Activated CD4-positive, alpha-beta T cell treated with anti-CD3 and anti-CD28 coated beads for 36 hours (primary cell): ENCODE measurements at places on chromosomes 11 and 22. TPM values are rescaled to one million over a fixed set of nuclear protein-coding genes. Genes with fewer than 3 reads are reported as not detected.

The MPST gene
- 11.0 TPM for total RNA-seq

The NTM gene
- not detected for total RNA-seq

DNA sequence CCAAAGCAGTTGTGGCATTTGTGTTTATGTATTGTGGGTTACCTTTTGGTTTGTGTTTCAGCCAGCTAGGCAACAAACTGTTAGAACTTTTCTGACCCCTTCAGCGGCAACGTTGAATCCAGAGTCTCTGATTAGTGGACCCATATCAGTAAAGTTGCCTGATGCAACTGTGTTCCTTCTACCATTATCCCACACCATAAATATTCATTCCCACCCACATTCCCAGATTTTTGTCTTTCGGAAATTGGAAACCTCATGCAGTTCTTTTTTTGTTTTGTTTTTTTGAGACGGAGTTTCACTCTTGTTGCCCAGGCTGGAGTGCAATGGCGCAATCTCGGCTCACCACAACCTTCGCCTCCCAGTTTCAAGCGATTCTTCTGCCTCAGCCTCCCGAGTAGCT lies 30.7 kb upstream of the RBX1 start:
- peaks cover 4% of the 10 kb centered on the region for H3K4me1 ChIP-seq
- H3K27me3 ChIP-seq = no peaks in the 10 kb centered on the region
- DNase-seq = no peak
- no peak overlapping the region for H3K27ac ChIP-seq
- H3K4me3 ChIP-seq = no peak overlapping the region

GRCh38 chr11:123590296-123590912 lies 64.0 kb downstream of the SCN3B start:
- H3K4me3 ChIP-seq = no peak overlapping the region
- H3K4me1 ChIP-seq = no peaks in the 10 kb centered on the region
- no peaks in the 10 kb centered on the region for H3K27me3 ChIP-seq
- no peak for DNase-seq
- peaks cover 8% of the 10 kb centered on the region for H3K36me3 ChIP-seq

DNA sequence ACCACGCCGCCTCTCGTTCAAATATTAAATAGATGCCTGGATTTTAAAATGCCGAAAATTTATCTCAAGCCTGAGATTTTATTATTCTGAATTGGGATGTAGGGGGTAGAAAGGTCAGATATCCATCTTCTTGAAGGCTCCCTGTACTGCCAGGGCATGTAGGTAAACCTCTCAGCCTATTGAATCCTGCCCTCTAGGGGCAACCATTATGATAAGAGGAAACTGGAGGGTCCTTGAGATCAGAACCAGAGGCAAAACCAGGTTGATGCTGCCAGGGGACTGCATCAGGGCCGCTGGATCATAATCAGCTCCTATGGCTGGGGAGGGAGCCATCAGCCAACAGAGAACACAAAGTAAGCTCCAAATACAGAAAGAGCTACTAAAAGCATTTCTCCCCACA lies 92.4 kb downstream of the KCNC1 start:
- H3K4me3 ChIP-seq = no peak overlapping the region
- H3K4me1 ChIP-seq = no peaks in the 10 kb centered on the region
- H3K27me3 ChIP-seq = no peaks in the 10 kb centered on the region
- H3K27ac ChIP-seq = no peak overlapping the region
- DNase-seq = no peak

GRCh38 chr22:43293655-43294392 lies 49.3 kb downstream of the SCUBE1 start:
- H3K4me3 ChIP-seq = no peak overlapping the region
- no peak overlapping the region for H3K27ac ChIP-seq
- H3K27me3 ChIP-seq = no peaks in the 10 kb centered on the region
- H3K36me3 ChIP-seq = no peaks in the 10 kb centered on the region

DNA sequence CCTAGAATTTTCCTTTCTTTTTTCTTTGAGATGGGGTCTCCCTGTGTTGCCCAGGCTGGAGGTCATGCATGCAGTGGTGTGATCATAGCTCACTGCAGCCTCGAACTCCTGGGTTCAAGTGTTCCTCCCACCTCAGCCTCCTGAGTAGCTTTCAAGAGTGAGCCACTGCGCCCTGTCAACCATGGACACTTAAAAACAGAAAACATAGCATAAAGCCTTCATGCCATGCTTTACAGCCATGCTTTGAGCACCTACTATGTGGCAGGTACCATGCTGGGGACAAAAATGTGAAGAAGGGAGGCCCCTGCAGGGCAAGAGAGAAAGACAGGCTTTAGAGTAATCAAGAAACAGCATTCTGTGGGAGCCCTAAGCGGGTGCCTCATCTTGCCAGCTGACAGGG lies 13.7 kb upstream of the GNB1L start:
- no peaks in the 10 kb centered on the region for H3K27me3 ChIP-seq
- DNase-seq = no peak
- H3K36me3 ChIP-seq = no peaks in the 10 kb centered on the region
- no peaks in the 10 kb centered on the region for H3K4me1 ChIP-seq
- H3K27ac ChIP-seq = no peak overlapping the region
- H3K4me3 ChIP-seq = no peak overlapping the region
